ENCODE measurements at places on chromosomes 5 and 9.

GRCh38 chr5:132239776-132240175 is 12.1 kb upstream of the P4HA2 start:
- no peak for DNase-seq

- DNase-seq = no peak
These were observed 17.6 kb upstream of the NANS start for GRCh38 chr9:98038958-98039357.

DNA sequence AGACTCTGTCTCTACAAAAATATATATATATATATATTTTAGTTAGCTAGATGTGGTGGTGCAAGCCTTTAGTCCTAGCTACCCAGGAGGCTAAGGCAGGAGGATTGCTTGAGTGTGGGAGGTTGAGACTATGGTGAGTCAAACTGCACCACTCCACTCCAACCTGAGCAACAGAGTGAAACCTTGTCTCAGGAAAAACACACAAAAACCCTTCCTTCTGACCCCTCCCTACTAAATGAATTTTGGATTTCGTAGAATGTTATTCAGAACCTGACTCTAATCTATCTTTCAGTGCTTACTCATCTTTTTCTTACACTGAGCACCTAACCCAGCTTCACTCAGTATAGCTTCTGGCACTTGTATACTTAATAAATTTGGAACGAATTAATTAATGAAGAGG is 35.2 kb upstream of the IL7R start:
- DNase-seq = no peak

- DNase-seq = no peak
These were observed 57.9 kb upstream of the IER5L start for GRCh38 chr9:129235931-129236331.

DNA sequence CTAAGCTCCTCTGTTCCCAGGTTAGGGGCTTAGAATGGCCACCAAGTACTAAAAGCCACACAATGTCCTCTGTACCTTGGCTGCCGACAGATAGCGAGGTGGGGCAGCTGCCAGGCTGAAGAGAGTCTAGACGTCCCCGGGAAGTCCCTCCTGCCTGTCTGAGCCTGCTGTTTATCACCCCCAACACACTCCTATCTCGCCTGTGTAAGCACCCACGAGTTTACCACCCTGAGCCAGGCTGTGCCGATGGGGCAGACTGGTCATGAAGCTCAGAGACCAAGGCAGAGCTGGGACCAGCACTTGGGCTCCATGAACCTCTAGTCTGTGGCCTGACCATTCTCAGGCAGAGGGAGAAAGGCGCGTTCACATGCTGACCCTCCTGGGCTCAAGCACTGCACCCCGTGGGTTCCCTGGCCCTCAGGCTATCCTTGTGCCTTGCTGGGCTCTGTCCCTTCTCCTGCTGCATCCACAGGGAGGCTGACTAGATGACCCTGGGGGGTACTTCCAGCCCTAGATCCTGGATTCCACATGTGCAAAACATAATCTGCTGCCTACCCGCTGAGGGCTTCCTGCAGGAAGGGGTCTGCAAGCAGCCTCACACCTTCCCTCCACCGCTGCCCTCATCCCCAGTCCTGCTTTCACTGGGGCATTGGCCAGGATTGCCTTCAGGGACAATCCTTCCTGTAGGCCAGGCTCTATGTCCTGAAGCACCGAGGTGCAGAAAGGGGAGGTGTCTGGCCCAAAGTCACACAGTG is 18.6 kb upstream of the SLC25A51 start:
- DNase-seq = peak; percentile 64

DNA sequence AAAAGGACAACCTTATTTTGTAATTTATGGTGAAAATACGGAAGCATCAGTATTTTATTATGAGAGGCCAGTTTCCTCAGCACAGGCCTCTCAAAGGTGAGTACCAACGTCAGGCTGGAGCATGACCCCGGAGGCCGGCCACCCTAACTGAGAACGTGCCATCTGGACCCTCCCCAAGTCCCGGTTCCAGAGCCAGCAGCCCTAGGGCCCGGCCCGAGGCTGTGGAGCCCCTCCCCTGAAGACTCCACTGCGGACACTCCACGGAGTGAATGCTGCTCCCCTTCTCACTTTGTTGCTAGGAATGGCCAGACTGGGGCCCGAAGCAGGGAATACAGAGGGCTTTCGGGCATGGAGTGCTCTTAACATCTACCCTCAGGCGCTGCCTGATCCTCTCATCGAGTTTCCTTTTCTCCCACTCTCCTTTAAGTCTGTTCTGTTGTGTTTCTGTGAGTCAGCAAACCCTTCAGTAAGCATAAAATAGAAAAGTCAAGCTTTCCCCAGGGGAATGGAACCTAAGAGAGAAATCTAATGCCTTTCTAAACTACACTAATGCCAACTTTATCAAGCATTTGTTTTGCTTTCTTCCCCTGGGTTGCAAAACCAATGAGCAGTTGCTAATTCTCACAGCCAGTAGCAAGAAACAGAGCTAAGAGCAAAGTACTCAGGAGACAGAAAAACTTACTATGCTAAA is 4.5 kb downstream of the BRD9 start:
- no peak for DNase-seq

GRCh38 chr9:72476617-72477437 is 44.6 kb upstream of the TMC1 start:
- DNase-seq = no peak

DNA sequence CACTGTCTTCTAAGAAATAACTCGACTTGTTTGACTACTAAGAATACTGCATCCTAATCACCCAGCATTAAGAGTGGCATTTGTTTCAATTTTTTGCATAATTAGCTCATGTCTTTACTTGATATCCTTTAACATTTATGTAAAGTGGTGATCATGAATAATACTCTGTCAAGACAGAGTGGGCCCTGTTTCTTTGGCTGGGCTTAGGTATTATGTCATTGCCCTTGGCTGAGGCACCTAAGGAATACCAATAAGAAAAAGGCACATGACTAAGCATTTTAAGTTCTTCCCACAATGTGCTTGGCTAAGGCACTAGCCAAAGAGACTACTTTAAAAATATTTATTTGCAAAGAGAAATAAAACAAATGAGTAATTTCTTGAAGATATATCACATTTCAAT is 308.1 kb downstream of the CTNND2 start:
- no peak for DNase-seq

DNA sequence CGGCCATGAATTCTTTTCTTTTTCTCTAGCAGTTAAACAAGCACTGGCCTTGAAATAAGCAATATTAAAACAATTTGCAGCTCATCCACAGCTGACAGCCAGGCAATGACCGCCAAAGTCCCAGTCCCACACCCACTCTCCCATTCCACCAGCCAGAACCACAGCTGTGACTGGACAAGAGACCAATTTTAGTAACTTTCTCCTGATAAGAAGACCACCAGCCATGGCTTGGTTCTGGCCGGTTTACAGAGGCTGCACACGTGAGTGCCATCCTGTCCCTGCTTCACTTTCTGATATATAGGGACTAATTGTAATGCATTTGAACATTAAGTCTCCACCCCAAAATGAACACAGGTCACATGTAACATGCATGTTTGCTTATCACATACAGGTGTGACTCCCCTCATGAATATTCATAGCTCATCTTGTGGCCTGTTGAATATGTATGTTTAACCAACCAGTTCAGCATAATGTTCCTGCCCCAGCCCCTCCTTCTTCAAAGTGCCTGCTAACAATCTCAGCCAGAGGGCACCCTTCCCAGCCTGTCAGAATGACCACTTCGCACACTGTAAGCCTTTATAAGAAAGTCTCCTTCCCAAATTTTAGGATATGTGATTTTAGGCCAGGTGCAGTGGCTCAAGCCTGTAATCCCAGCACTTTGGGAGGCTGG is 23.9 kb upstream of the FANCC start:
- DNase-seq = no peak

DNA sequence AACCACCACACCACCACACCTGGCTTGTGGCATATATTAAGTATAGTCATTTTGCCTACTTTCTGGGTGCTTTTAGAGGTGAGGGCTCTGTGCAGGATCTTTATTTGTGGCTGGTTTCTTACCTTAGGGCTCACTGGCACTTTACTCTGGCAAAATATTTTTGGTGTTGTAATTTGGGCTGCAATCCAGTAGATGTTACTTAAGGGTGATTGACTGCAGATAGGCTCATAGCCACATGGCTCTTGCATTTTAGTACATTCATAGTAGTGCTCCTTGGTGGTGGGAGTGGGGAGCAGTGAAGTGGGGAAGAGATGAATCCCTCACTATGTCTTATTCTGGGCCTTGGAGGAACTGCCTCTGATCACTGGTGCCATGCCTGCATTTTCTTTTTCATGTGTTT is 376.1 kb upstream of the GRIN3A start:
- no peak for DNase-seq

- no peak for DNase-seq
These were observed 57.9 kb upstream of the CNOT6 start for GRCh38 chr5:180436275-180436674.

- DNase-seq = no peak
These were observed 28.5 kb upstream of the UNC5A start for GRCh38 chr5:176781638-176782570.

DNA sequence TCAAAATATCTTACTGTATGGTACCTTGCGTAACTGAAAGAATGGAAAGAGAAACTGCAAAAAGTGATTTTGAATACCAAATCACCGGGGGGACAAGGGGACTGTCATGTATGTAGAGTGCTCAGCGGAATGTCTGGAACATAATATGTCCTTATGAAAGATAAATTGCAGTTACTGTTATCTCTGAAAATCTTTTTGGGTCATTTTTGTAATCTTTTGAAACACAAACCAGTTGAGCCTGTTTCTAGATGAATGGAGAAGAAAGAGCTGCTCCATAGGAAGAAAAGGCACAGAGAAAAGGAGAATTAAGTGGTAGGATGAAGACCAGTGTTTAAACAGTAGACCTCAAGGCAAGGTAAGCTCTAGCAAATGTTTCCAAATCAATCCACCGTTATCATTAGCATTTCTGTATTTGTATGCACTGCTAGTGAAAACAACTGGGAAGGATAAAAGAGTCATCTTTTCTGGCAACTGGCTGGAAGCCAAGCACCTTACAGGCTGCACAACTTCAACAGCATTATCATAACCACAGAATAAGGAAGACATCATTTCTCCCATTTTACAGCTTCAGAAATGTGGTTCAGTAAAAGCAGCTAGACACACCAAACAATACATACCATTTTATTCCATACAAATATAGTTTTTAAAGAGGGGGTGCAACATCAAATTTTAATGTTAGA is 158.5 kb downstream of the TRPM3 start:
- no peak for DNase-seq

DNA sequence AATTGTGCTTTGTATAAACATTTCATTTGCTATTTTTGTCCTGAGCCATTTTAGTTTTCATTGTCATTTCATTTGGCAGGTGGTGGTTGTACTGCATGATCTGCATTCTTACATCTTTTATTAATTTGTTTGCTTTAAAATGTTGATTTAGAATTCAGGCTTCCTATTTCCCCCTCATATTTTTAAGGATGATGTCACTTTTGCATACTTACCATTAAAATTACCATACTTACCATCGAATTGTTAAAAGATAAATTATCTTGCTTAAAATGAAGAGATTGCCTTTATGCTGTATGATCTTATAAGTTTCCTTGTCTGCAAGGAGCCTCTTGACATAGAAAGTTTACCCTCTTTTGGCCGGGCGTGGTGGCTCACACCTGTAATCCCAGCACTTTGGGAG is 31.1 kb downstream of the DIMT1 start:
- no peak for DNase-seq

DNA sequence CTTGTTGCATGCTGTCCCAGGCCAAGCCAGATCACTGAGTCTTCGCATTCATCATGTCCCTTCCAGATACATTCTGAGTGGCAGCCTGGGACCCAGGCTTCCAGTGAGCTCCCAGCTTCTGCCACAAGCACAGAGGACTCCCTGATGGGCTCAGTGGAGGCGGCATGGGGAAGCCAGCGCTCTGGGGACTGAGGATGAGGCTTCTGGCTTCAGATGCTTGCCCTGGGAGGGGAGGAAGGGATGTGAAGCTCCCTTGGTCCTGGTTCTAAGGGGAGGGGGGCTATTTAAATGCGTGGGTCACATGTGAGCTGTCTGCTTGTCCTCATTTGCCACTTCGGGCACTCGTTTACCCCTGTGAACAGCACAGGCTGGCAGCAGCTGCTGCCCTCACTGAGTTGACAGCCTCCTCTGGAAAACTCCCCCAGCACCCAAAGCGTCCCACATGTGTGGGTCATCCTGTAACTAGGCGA is 174.0 kb downstream of the NR3C1 start:
- no peak for DNase-seq

DNA sequence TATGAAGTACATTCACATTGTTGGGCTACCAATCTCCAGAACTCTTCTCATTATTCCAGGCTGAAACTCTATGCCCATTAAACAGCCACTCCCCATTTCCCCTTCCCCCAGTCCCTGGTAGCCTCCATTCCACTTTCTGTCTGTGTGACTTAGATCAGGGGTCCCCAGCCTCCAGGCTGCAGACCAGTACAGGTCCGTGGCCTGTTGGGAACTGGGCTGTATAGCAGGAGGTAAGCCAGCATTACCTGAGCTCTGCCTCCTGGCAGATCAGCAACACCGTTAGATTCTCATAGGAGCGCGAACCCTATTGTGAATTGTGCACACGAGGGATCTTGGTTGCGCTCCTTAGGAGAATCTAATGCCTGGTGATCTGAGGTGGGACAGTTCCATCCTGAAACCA is 23.1 kb downstream of the ZNF618 start:
- no peak for DNase-seq

GRCh38 chr5:146490089-146490843 is 25.7 kb downstream of the GPR151 start:
- DNase-seq = no peak

DNA sequence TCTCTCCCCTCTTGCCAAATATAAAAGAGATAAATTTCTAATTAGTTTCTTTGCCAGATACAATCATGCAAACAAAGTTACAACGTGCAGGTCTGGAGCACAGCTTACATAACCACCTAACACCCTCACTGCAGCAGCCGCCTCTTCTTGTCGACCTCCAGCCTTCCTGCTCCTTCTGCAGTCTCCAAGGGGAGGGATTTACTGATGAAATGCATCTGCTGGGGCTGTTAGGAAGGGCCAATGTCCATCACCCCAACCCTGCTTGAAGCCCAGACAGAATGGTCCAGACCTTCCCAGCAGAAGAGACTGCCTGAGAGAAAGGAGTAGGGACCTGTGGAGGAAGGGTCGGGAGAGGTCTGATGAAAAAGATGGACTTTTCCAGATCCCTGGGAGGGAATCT is 15.2 kb downstream of the KCNV2 start:
- no peak for DNase-seq

- DNase-seq = no peak
These were observed 2.7 kb downstream of the RNF20 start for GRCh38 chr9:101536351-101536750.

DNA sequence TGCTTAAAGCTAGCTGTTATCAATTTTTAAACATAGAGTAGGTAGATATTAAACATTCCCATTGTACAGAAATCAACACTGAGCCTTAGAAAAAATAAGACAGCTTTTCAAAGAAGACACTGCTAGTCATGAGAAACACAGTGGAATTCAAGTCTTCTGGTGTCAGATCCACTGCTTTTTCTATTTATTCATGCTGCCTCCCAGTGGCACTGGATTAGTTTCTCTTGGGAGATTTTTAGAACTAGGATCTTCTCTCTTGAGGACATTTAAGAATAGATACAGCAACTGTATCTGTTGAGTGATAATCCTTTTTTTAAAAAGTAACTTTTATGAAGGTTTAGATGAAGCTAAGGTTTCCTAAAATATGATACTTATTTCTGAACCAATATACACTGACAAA is 1635.4 kb upstream of the C9orf72 start:
- DNase-seq = no peak

GRCh38 chr5:51383131-51384121 is at the start of gene ISL1:
Gene ISL1, plus strand, starts transcription at chr5:51383448. Its CDS starts 224 bp downstream, at chr5:51383672.
- DNase-seq = peak; percentile 52

GRCh38 chr5:178403956-178404600 is 171.5 kb upstream of the PHYKPL start:
- no peak for DNase-seq

- DNase-seq = no peak
These were observed 10.9 kb downstream of the ACTL7B start for GRCh38 chr9:108844856-108845255.
